Right renal pelvis (tissue), 4 donors: ENCODE measurements at places on chromosomes 12 and 14. TPM values are rescaled to one million over a fixed set of nuclear protein-coding genes. Genes with fewer than 3 reads are reported as not detected.

SALL2 gene
- 55.9 TPM for polyA plus RNA-seq

DLK1 gene
- 5.1 TPM for polyA plus RNA-seq

TSHR gene
- polyA plus RNA-seq, result not detected

ACRBP gene
- 4.7 TPM for polyA plus RNA-seq

CLEC1B gene
- polyA plus RNA-seq, result 0.60 TPM

DNA sequence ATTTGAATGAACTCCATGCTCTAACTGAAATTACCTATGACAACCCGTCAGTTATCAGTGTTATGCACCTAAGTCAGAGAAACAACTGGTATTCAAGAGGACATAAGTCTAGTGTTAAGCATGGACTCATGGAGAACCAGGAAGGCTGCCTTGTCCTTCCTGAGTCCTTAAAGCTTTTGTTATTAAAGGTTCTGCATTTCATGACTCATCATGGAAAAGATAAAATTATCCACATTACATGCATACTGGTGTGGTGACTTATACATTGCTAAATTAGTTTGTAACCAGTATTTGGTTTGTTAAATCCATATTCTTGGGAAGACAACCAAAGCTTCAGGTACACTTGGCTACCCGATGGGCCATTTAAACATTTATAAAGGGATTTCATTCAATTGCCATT lies 6.5 kb upstream of the OR4E1 start:
- DNase-seq, result no peak

DNA sequence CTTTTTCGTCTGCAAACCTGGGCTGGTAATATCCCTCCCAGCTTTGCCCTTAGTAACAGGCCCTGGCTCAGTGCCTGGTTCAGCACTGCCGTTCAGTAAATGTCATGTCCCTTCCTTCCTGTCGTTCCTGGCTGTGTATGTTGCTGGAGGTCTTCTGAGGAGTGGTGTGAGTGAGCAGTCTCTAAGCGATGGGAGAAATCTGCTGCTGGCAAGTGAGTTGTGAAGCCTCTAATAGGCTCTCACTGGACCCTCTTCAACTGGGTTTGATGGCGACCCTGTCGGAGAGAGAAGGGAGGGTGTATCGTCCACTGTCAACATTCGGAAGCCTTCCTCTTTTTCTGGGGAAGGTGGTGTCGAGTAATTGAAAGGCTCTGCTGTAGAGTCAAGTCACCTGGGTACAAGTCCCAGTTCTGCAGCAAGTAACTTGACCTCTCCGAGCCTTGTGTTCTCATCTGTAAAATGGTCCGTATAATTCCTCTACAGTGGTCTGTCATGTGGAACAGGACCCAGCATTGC lies 62.8 kb downstream of the HRK start:
- DNase-seq, result no peak

- DNase-seq, result no peak
Measured at GRCh38 chr14:41303506-41303905, 303.2 kb upstream of the LRFN5 start.

DNA sequence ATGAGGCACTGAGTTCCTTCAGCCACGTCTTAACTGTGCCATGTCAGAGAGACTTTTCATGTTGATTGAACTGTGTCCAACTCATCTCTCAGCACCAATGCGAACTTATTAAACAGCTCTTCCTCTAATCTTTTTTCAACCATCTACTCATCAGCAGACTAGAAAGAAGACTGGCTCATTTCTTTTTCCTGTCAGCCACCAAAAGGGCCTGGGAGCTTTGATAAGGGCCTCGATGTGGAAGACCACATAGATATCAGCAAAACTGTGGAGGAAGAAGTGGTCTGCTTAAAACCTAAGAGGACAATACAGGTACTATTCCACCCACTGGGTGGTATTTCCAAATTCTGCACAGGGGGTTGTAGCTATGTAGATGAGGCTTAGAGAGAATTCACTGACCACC lies 3.6 kb upstream of the PLXNC1 start:
- no peak for DNase-seq

DNA sequence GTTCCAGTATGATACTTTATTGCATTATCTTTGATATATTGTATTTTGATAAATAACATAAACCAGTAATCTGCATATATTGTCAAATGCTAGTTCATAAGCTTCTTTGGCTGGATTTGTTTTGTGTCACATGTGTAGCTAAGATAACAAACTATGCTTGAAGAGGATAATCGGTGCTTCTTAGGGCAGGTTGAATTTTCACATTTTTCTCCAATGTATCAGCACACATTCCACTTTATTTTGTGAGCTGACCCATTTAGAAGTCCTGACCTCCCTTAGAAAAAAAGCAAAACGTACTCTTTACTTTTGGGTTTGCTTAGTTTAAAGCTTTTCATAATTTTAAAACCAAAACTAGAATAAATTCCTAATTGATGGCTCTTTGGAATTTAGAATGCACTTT lies 277.7 kb upstream of the DDHD1 start:
- DNase-seq, result no peak

DNA sequence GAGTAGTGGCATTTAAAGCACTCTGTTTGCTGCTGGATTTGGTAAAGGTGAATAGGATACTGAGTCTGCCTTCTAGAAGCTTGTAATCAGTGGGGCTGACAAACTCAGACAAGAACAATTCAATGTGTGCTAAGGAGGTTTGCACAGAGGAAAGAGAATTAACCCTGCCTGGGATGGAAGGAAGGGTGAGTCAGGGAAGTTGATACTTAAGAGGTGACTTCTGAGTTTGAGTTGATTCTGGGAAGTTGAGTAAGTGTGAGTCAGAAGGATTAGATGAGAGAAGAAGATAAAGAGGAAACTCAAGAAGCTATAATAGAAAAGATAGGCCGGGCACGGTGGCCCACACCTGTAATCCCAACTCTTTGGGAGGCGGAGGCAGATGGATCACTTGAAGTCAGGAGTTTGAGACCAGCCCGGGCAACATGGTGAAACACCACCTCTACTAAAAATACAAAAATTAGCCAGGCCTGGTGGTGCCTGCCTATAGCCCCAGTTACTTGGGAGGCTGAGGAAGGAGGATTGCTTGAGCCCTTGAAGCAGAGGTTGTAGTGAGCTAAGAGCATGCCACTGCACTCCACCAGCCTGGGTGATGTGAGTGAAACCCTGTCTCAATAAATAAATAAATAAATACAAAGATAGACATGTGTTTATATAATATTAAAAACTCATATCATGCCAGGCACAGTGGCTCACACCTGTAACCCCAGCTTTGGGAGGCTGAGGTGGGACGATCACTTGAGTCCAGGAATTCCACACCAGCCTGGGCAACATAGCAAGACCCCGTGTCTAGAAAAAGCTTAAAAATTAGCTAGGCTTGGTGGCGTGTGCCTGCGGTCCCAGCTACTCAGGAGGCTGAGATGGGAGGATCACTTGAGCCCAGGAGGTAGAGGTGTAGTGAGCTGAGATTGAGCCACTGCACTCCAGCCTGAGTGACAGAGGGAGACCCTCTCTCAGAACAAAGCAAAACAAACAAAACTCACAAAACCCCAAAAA lies 126.8 kb upstream of the CPM start:
- no peak for DNase-seq

DNA sequence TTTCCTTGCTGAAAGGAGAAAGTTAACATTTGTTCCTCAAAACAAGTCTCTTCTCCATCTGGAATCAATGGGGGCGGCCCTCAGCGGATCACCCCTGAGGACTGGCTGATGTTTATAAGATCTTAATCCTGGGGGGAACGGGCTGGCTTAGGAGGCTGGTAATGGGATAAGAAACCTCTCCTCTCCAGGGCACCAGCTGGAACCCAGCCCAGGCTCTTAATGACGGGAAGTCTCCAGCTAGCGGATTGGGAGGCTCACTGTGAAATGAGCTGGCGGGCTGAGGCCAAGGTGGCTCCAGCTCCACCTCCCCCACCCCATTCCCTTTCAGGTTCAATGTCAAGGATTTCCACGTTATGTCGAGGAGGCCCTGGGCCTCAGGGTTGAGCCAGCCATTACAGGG lies 1133.0 kb downstream of the VRK1 start:
- no peak for DNase-seq
